ENCODE measurements at places on chromosomes 6 and 20. TPM values are rescaled to one million over a fixed set of nuclear protein-coding genes. Genes with fewer than 3 reads are reported as not detected.

The GPR31 gene
- total RNA-seq: not detected

The RCAN2 gene
- 0.09 TPM for total RNA-seq

The HRH3 gene
- total RNA-seq: not detected

The PLA2G7 gene
- not detected for total RNA-seq

The HNF4A gene
- not detected for total RNA-seq

The DSP gene
- total RNA-seq: under 0.01 TPM

The TCF21 gene
- total RNA-seq: not detected

The TRIM10 gene
- not detected for total RNA-seq

The FLRT3 gene
- 0.18 TPM for total RNA-seq

The SFTA2 gene
- total RNA-seq: not detected

The FAM209B gene
- total RNA-seq: not detected
